ENCODE measurements at places on chromosomes 2 and 18.

DNA sequence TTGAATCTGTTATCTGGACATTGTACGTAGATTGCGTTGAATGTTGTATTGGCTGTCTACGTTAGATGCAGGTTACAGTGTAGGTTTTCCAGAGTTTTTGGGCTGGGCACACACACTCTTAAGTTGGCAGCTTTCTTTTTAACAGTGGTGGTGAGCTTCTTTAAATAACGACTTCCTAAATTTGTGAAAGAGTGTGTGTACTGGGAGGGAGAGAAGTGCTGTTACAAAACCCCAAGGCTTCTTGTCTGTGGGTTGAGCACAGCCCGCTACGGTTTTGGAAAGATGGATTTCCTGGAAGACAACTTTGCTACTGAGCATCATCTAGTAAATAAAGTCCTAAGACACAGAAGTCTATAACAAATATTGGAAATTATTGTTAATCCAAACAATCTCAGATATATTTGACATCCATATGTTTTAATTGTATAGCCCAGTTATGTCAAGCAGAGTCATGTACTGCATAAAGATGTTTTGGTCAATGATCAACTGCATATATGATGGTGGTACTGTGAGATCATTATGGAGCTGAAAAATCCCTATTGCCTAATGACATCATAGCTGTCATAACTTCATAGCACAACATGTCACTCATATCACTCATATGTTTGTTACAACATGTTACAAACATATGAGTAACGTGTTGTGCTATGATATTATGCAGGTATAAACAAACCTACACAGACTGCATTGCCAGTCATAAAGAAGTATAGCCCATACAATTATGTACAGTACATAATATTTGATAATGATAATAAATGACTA lies 7.9 kb upstream of the THUMPD2 start:
- DNase-seq: no peak

DNA sequence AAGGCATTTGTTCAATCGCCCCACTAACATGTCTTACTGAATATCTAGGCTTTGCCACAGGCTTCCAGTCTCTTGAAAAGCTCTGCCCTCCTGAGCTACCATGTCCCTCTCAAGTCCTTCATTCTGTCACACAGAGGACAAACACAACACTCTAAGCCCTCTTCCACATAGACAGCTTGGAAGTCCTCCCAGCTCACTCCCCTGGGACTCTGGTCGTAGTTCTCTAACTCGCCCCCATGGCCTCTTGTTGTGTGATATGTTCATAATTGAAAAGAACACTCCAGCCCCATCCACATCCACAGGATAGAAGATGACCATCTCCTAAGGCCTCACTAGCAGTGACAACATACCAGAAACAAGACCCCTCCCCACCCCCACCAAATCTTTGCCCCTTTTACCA lies 37.9 kb downstream of the BUB1 start:
- DNase-seq: no peak

DNA sequence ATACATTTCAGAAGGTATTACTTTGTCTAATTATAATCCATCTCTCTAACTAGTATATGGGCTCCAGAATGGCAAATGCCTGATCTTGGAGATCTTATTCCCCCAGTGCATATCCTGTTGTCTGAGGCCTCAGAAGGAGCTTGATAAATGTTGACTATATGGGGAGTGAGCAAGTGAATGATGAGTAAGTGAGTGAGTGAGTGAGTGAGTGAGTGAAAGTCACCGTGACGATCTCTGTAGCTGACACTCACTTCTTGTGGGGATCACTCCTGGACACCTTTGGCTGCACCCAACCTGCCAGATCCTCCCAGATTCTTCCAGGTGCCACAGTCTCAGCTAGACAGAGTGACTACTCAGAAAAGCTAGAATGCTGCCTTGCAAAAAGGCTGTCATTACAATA lies 2.8 kb downstream of the XDH start:
- DNase-seq: no peak

- no peak for DNase-seq
Measured at GRCh38 chr2:14975381-14975780, 342.9 kb downstream of the LRATD1 start.

DNA sequence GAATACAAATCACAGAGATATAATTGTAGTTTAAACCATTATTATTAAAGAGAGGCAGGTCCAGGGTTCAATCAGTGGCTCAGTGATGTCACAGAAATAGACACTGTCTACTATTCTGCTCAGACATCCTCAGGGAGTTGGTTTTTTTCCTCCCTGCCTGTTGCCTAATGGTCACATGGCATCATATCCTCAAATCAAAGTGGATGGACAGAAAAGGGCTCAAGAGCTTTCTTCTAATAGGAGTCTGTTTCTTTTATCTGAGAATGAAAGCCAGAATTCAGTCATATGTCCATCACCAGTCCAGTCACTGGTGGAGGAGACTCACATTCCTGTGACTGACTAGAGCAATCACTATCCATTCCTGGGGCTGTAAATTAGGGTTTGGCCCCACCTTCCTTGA lies 27.9 kb upstream of the EPC2 start:
- DNase-seq: no peak

GRCh38 chr2:8447610-8448221 lies 234.1 kb upstream of the ID2 start:
- DNase-seq: peak; percentile 37

DNA sequence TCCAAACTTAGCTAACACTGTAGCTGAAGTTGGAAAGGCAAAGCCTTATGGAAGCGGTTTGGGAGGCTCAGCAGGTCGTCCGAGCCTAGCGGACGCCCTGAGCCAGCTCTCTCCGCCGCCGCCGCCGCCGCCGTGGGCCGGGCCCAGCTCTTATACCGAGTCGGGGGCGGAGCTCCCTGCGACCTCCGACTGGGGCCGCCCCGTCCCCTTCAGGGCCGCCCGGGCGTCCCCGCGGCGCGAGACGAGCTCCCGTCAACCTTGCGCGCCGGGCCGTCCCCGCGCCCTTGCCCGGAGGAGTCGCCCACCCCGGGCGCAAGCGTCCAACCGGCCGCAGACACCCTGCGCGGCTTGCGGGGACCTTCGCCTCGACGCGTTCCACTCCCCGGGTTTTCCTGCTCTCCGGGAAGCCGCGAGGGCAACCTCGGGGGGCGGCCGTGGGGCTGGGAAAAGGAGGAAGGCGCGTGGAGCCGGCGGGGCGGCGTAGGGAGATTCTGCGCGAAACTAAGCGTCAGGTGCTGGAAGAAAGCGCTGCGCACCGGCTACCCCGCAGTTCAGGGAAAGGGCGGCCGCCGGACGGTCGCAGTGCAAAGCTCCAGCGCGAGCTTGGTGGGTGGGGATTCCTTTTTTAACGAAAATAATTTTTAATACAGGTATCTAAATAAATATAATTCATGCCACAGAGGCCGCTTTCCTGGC lies at the start of gene SLC40A1:
SLC40A1 (minus strand) TSS at position 129 of the 696 bp plus-strand sequence. CDS start 326 bp downstream, outside the sequence.
- peak; percentile 45 for DNase-seq

DNA sequence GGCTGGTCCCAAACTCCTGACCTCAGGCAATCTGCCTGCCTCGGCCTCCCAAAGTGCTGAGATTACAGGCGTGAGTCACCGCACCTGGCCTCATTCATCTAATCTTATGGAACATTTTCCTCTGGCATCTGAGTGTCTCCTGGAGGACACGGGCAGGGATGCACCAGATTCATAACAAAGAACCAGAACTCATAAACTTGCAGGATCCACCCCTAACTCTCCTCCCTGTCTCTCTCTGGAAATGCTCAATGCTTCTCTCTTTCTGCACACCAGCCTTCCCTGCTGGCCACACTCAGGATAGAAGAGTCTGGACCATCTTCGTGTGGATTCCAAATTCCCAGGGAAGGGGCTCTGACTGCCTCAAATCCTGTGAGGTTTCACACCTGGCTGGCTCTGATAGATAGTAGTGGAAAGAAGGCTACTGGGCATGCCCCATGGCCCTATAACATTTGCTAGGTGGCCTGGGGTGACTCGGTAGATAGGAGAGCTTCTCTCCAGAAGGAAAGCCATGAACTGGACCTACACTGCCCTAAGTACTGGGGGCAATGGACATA lies 483.2 kb upstream of the GYPC start:
- no peak for DNase-seq

- no peak for DNase-seq
Measured at GRCh38 chr2:128663371-128664050, 344.8 kb upstream of the HS6ST1 start.

DNA sequence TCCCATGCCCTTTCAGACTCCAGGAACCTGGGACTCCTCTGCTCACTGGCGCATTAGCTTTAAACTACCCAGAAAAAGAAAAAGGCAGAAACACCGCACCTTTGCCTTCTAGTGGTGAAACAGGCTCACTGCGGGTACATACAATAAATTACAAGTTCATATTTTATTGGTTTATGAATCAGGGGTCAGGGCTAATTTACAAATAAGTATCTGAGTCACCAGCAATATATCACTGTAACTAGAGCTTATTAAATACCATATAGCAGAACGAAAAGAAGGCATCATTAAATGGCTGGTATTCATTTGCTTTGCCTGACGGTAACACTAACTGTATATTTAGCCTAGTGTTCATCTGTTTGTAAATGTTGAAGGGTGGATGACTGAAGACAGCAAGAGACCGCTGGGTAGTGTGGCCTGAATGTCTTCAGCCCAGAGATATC lies 26.9 kb upstream of the DTNB start:
- no peak for DNase-seq
